ENCODE measurements at places on chromosomes 3 and 15.

DNA sequence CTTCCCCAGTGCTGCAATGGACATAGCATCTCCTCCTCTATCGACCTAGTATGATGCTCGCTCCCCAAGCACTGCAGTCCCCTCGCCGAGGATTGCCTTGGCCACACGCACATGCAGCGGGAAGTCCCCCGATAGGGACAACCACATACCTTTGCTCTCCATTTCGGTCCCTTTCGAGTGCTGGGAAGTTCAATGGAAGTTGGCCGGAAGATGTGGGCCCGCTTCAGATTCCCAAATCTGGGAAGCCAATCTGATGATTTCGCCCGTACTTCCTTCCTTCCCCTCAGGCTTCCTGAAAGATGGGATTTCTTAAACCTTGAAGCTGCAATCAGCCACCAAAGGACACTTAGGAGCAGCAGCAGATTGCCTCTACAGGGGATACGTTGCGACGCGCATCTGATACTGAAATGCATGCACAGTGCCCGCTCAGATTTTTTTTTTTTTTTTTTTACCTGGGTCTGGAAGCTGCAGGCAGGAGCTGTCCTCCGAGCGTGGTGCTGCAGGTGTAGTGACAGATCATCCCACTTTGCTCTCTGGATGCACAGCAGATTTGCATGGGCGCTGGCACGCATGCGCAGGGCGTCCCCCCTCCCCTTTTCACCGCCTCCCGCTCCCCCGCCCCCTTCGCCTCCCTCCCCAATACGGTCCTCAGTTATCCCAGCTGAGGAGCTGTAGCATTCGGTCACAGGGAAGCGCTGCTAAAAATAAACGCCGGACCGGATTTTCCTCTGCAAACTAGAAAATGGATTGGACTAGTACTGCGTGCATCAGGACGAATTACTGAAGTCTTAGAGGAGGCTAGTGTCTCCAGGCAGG lies at the start of gene FGF12:
Gene FGF12 (minus strand): TSS at position 510 of the 816 bp plus-strand sequence.
- no peak for DNase-seq

- no peak for DNase-seq
Observed at GRCh38 chr15:71735385-71735757, 75.0 kb upstream of the NR2E3 start.

DNA sequence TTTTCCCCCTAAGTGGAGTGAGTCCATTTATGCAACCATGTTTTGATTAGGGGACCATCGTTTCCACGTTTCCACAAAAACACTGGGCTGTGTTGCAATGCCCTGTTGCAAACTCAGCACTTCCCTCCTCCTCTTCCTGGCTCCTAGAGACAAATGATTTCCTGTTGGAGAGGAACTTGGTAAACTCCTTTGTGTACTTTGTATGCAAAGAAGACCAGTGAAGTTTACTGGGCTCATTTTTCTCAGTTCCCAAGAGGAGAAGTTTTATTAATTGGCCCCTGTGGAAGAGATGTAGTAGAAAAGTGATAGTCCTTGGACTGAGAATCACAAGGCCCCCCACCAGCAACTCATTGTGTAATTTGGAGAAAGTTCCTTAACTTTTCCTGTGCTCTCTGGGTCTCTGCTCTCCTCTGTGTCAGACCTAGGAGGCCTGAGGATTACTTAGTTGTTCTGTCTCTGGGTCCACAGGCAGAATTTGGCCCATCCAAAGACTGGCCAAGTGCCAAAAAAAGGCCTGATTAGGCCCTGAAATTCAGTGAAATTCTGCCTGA lies 95.0 kb downstream of the ATG7 start:
- peak; percentile 65 for DNase-seq

DNA sequence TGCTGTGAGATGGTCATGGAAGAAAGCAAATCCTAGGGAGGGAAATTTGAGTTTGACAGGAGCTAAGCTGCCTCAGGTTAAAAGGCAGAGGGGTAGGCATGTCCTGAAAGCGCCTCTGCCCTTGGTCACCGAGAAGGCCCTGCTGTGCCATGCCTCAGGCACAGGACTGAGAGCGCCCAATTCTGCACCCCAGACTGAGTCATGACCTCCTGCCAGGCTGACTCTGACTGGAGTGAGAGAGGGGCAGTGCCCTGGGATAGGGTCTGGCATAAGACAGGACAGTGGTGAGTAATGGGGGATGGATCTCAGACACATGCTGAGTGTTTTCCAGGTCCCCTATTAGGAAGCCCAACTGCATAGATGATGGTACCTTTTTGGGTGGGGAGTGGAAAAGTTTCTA lies 44.4 kb downstream of the EPHB1 start:
- DNase-seq: no peak

- DNase-seq: no peak
Observed at GRCh38 chr15:43215961-43216360, 4.9 kb downstream of the EPB42 start.
